ENCODE measurements at places on chromosomes 16 and 17.

DNA sequence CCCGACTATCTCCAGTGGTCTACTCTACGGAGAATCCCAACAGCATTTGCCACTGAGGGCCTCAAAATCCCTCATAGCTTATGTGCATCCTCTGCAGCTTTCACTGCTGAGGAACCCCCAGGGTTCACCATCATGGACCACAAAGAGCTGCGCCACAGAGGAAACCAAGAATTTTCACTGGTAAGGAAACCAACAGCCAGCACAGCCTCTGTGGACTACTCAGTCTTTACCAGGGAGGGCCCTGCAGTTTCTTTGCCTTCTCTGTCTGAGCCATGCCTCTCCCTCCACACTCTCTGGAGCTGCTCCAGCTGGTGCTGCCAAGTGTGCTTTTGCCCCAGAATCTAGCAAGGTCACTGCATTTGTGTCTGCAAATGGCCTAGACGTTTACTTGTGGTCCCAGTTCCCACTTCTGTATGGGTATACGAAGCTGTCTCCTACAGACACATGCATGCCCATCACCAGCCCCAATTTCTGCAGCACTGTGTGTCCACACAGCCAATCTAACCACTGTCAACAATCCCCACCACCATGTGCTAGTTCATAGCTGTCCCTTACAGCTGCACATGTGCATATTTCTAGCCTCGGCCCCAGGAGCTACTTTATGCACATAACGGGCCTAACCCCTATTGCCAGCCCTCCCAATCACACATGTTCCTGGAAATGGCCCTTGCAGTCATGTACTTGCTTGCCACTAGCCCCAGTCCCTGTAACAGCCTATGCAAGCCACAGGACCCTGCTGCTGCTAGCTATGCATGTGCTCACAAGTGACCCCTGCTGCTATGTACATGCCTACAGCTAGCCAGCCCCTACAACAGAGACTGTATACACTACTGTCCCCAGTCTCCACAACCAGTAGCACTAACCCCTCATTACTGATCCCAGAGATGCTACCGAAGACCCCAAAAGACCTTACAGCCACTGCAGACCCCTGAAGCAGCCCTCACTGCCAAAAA lies 1437.4 kb downstream of the CDH11 start:
- no peak for DNase-seq

DNA sequence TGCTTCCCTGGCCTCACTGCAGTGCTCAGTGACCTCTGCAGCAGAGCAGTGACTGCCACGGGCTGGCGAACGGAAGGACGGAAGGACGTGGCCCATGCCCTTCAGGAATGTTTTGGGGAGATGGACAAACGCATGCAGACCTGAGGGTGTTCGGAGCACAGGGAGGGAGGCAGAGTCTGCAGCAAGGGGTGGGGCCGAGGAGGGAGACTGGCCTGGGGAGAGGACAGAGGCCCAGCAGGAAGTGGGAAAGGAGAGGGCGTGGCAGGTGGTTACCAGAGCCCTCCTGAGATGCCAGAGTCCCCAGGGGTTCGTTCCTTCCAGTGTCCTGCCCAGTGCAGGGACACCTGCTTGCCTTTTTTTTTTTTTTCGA lies 21.9 kb downstream of the ADORA2B start:
- no peak for DNase-seq

- peak; percentile 49 for DNase-seq
Observed at GRCh38 chr17:10117581-10118001, 80.8 kb downstream of the GAS7 start.

- no peak for DNase-seq
Observed at GRCh38 chr17:76382351-76382802, 2.0 kb upstream of the SPHK1 start.

DNA sequence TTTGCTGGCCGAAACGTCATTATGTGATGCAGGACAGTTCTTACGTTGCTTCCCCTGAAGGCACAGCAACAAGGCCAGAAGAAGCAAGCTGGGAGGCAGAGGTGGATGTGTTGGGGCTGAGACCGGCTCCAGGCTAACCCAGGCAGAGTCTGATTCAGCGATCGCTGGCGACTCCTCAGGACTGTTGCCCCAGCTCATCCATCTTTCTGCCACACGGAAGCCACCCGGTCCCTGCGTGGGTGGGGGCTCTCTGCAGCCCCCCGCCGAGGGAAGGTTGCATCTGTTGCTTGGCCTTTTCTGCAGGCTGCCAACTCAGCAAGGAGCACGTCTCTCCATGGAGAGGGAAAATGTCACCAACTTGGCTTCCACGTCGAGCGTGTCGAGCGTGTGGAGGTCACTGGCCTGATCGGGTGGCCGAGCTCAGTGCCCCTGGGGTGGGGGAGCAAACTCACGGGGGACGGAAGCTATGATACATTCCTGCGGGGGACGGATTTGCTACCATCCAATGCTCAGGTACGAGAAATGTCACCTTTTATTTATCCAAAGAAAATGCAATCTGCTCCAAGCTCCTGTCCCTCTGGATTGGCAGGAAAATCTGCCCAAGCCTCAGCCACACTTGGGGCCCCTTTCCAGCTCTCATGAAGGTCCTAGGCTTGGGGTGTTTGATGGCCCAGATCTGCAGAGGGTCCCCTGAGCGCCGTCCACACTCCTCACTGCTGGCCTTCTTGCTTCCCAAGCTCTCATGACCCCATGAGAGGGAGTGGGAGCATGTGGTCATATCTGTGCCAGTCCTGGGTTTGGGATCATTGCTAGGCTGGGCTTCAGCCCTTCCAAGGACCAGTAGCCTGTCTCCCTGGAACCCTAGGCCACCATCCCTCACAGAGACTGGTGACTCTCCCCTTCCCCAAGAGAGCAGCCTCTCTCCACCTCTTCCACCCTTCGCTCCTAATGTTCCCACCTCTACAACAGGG lies 69.4 kb downstream of the RPH3AL start:
- no peak for DNase-seq

DNA sequence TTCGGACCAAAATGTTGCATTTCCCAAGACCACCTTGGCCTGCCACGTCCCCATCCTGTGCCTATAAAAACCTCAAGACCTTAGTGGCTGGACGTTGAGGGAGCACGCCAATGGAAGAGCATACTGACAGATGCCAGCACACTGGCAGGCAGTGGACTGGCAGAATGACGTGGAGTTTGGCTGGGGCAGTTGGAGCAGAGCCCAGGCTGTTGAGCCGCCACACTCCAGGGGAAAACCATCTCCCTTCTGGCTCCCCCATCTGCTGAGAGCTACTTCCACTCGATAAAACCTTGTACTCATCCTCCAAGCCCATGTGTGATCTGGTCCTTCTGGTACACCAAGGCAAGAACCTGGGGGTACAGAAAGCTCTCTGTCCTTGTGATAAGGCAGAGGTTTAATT lies 494.1 kb downstream of the CDH11 start:
- DNase-seq, result no peak

DNA sequence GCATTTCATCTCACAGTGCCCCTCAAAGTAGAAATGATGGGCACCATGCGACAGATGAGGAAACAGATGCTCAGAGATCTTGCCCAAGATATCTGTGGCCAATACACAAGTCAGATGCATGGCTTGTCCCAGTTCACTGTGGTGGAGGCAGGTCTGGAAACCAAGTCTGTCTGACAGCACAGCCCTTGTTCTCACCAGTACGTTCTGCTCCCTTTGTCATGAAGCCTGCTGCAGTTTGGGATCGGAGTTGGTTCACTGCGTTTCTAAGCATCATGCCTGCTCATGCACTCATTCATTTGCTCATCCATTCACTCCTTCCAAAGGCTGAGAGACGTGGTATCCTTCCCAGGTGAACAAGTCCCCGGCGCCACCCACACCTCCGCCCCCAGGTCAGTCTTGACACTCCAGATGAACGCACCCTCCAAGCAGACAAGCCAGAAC lies 27.2 kb upstream of the MEAK7 start:
- DNase-seq, result no peak

GRCh38 chr16:49620158-49620868 lies 235.6 kb downstream of the ZNF423 start:
- no peak for DNase-seq

Data from GM20000 (cell line).